Left colon (tissue), 2 donors: ENCODE measurements at places on chromosomes 3 and 15. TPM values are rescaled to one million over a fixed set of nuclear protein-coding genes. Genes with fewer than 3 reads are reported as not detected.

ECT2 gene
- 22.3 TPM for total RNA-seq

PPARG gene
- total RNA-seq = 91.2 TPM

DNA sequence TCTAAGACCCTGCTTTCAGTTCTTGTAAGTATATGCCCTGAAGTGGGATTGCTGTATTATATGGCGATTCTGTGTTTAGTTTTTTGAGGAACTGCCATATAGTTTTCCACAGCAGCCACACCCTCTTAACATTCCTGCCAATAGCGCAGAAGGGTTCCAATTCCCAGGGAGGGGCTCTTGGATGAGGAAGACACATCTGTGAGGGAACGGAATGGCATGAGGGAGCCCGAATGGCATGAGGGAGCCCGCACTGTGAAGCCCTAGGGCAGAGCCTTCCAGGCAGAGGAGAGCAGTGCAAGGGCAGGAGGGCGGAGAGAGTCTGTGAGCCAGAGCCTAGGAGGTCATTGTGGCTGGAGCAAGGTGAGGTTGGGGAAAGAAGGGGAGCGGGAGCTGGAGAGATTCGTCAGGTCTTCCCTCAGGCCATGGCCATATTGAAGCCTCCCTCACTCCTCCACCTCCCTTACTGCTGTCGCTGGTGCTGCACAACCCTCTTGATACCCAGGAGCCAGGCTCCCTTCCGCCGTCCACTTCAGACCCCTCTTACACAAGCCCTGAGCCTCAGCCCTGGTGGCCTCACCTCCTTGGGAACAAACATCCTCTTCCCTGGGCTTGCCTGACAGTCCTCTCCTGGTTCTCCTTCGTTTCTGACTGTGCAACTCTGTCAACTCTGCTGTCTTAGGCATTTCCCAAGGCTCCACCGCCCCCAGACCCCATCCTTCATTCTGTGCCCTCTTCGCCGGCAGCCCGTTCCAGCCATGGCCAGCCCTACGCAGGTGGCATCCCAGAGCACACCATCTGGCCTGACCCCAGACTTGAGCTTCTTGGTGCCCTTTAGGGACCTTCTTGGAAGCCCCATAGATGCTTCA lies 51.4 kb downstream of the FGD5 start:
- no peak for DNase-seq

GRCh38 chr15:60000824-60001609 lies 3.1 kb upstream of the FOXB1 start:
- DNase-seq = no peak

DNA sequence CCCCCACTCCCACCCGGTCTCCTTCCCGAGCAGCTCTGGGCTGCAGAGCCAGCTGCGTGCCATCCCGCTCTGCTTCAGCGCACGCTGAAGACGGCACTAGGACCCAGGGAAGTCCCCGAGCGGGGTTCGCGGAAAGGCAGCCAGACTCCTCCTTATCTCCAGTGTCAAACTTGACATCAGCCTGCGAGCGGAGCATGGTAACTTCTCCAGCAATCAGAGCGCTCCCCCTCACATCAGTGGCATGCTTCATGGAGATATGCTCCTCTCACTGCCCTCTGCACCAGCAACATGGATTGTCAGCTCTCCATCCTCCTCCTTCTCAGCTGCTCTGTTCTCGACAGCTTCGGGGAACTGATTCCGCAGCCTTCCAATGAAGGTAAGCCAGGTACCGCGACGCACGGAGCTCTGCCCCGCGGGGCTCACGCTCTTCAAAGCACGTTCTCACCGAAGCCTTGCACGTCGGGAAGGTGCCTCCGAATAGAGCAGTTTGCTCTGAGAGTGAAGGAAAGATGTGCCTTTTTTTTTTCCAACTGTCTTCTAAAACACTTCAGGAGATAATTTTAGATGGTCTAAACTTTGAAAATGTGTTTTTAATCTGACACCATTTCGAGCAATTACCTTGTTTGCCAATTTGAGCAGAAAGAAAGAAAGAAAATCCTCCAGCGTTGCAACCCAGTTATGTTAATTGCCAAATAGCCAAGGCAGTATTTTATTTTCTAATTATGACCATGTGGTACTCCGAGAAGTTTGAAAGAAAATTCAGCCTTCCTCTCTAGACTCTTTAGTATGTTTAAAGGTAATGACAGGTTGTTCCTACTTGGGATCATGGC lies at the start of gene EPHA3:
TSS of gene EPHA3 (plus strand) at position 161 of the 830 bp plus-strand sequence. CDS start at position 289, 128 bp downstream.
- peak; percentile 54 for DNase-seq

DNA sequence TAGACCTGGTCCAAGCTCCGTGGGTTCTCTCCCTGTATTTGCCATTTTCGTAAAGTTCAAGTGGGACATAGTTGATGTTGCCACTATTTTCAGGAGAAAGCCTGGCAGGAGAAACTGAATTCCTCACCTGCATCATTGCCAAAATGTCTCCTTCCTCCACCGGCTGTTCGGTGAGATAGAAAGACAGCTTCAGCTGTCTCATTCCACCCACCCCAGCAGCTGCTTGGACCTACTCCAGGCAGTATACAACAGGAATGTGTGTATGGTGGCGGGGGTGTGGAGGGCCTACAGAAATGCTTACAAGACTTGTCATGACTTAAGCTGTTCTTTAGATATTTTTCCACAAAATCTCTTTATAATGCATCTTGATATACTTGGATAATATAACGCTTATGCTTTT lies 132.7 kb upstream of the RAP2B start:
- no peak for DNase-seq

DNA sequence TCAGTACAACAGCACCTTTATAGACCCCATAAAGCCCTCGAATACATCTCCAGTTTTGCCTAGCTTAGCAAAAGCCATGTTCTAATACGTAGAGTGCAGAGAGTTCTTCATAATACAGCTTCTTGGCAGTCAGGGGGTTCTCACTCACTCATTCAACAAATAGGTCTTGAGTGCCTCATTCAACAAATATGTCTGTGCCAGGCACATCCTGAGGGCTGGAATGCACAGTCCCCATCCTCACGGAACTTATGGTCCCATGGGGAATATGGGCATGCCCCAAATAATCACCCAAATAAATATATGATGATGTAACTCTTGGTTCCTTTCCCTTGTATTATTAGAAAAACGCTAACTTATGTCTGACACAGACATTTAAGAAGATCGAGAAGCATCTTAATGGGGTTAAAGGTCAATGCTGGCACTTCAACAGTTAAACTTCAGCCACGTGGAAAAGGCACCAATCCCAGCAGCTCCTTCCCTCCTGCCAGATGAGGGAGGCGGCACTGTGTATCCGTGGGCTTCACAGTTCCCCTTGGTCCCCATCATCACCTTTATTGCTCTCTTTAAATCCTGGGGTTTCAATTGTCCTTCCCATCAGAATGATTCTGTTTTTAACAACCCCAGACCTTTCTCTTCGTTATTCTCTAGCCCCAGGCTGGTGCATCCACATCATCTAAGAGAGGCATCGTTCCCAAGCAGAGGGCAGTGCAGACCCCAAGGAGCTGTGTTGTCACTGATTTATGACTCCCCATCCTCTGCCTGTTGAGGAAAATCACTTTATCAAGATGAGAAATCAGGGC lies 18.9 kb upstream of the SEMA5B start:
- DNase-seq = no peak
